HS-5 (cell line): ENCODE measurements at places on chromosomes 3 and 15.

DNA sequence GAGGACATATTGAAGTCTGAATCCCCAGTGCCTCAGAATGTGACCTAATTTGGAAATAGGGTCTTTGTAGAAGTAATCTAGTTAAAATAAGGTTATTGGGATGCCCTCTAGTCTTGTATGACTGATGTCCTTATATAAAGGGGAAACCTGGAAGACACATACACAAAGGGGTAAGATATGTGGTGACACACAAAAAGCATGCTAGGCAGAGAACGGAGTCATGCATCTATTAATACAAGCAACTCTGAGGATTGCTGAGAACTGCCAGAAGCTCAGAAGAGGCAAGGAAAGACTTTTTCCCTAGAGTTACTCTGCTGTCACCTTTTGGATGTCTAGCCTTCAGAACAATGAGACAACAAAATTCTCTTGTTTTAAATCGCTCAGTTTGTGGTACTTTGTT lies 58.1 kb upstream of the TMEM108 start:
- no peak for DNase-seq

DNA sequence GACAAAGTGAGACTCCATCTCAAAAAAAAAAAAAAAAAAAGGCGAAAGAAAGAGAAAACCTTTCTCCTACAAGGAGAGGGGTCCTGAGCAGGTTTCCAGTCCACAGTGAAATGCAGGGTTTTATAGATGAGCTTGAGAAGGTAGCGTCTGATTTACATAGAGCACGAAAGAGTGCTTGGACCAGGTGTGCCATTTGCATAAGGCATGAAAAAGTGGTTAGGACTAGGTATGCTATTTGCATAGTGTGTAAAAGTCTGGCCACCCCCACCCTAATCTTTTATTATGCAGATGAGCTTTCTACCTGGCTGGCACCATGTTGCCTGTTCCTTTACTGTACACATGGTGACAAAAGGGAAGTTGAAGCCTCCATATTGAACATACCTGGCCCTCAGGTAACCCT lies 13.6 kb upstream of the RNU6-1 start:
- DNase-seq: no peak

DNA sequence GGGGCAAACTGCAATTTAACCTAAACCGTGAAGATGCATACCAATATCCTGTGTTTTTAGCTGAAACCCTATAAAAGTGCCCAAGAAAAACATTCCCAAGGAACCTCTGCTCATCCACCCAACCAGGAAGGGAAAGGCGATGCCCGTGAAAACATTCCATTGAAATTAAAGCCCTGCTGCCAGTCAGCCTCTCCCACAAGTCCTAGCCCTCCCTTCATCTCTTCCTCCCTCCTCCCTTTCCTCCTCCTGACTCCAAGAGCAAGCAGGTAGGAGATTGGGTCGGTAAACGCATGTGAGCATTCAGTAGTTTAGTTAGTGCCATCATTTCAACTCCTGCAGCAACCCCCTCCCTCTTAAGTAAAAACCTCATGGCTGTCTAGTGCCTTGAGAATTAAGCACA lies 27.7 kb downstream of the HES1 start:
- DNase-seq: no peak

DNA sequence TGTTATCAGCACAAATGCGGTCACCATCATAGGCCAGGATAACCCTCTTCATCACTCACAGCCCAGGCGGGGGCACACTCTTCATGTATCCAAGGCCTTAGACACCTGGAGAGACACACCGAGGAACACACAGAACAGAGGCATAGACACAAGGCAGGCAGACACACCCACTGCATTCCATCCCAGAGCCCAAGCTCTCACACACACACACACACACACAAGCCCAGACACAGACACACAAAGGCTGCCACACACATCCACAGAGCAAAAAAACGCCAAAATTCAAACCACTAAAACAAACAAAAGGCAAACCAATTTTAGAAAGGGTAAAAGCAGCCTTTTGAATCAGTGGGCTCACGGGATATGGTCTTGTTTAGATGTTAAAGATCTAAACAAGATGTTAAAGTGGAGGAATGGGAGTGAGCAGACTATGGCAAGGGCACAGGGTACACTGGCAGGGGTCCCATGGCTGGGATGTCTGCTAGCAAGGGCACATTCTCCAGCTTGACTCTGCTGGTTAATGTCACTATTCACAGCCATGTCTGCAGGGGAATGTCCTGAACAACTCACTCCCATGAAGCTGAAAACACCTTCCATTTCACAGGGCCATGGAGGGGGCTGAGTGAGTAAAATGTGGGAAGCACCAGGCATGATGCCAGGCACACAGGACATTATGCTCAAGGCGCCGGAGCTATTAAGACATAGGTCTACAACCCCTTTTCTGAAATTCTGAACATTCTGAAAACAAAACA lies 14.9 kb upstream of the CRABP1 start:
- no peak for DNase-seq

- no peak for DNase-seq
Measured at GRCh38 chr3:25751725-25752124, 31.5 kb downstream of the NGLY1 start.

DNA sequence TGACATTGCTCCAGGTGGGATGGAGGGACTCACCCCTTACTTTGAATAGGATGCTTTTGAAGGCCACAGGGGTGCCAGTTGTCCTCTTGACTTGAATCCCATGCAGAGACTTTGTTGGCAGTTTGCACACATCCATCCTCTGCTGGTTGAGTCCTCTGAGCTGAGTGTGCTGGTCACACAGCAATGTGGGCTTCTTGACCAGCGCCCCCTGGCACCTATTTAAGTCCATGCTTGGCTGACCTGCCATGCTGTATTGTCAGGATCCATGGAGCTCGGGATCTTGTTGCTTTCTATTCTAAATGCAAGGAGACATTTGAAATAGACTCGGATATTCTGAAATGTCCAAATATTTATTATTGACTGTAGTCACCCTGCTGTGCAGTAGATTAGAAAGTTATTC lies 19.8 kb downstream of the RAB7A start:
- no peak for DNase-seq

- DNase-seq: no peak
Measured at GRCh38 chr3:49618412-49618811, 55.7 kb upstream of the APEH start.

DNA sequence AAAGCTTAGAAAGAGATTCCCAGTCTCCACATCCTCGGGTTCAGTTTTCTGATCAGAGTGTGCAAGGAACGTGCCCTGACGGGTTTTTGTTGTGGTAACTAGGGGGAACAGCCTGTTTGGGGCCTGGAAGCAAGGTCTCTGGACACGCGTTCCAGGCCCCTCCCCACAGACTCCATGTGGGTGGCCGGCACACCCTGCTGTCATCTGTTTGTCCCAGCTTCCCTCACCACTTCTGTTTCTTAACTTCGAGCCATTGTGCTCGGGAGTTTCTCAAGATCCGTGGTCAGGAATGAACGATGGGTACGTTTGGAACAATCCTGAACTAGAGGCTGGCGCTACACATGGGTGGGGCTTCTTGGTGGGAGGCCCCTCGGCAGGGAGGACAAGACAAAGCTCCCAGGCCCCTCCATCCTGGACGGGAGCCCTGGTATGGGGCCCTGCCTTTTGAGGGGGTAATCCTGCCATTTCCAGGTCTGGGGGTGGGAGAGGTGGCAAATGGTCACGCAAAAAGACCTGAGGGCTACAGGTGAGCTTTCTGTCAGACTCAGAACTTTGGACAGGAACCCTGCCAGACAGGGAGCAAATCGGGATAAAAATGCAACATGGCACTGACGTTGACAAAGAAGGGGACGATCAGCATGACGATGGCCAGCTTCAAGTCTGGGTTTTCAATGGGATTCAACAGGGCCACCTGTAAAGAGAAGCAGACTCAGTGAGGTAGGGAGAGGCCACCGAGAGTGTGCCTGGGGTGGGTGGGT lies 8.5 kb upstream of the MUSTN1 start:
- no peak for DNase-seq

DNA sequence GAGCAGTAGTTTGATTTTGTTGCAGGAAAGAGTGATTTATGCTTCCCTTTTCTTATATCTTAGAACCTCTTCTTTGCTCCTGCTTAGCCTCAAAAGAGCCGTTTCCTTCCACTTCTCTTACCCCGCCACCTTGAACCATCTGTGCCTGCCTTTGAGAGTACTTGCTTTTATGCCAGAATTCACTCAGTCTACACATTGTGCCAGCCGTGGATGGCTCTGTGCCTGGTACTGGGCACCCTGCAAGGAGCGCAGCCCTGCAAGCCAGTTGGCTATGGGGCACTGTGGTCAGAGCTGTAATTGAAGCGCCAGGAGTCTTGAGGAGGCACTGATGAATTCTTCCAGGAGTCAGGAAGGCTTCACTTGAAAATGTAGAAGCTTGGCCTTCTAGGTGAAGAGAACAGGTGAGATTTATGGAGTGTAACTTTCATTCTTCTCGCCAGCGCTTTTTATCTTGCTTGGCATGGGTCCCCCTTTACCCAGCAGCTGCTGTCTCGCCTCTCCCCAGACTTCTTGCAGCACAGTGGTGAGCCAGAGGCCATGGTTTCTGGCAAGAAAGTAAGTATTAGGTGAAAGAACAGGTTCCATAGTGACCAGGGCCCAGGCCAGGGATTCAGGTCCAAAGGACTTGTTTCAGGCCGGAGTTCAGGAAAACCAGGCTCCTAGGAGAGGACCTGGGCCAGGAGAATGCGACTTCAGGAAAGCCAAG lies 4.9 kb downstream of the TMED3 start:
- no peak for DNase-seq

DNA sequence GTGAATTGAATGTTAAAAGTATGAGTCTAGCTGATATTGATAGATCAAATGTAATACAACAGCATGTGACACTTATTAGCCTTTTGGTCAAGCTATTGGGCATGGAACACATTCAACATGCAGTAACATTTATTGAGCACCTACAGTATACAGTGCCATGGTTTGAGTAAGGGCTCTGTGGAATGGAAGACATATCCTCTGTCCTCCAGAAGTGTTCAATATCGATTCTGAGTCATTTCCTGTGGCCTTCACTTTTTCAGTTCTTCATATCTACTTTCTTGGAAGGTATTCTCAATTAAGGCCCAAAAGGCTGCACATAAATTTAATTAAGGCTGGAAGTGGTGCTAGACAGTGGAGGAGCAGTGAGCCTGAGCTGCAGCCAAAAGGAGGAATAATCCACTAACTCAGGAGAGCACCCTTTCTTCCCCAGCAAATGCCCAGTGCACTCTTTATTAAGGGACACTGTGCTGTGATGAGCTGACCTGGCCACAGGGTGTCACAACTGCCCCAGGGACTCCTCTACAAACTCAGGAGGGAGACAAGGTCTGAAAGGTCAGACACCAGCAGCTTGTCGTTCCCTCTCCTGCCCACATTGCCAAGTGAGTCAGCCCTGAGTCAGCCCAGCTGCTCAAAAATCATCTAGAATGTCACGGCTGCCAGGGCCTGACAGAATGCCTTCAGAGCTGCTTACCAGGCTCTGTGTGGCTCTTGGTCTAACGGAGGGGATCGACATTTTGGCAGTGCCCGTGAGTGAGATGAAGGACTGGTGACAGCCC lies 544.8 kb downstream of the AGBL1 start:
- peak; percentile 92 for DNase-seq

DNA sequence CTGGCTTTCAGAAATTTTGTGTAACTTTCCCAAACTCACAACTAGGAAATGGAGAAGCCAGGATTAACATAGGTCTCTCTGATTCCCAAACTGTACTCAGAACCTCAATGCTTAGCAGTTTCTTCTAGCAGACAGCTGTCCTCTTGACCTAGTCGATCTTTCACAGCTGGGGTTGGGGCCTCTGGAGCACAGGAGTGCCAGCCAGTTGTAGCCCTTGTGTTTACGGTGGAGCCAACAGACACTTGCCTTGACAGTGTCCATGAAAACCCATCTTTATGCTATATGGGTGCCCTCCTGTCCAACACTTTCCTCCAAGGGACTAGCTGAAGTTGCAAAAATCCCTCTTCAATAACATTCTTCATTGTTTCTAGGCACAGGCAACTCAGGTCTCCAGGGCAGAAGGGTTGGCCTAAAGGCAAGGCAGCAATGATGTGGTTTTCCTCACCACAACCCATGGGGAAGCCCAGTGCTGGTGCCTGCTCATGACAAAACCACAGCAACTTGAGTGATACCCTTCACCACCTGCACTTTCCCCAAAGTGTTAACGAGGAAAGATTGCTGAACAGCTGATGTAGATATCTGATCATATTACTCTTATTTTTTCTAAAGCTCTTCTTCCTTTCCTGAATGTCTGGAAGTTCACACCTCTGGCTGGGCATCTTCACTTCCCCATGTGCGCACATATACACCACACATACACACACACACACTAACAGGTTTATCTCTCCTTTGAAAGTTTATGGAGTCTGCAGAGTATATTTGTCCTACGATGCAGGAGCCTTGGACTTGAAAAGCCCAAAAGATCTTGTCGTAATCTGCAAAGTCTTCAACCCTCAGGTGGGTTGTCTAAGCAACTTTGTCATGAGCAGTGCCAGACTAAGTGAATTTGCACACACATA lies 11.0 kb upstream of the KNG1 start:
- no peak for DNase-seq

DNA sequence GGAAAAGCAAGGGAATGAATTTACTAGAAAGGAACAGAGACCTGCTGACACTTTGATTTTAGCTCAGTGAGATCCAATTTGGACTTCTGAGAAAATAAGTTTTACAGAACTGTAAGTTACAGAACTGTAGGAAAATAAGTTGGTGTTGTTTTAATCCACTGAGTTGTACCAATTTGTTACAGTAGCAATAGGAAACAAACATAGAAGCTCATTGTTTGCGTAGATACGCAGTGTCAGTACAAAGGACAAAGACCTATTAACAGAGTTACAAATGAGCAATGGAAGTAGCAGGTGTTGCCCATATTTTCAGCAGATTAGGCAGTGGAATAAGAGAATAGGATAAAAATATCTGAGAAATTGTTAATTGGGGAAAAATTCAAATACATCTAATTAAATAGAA lies 385.8 kb upstream of the CNTN6 start:
- no peak for DNase-seq

GRCh38 chr3:190044142-190044541 lies 76.6 kb downstream of the P3H2 start:
- DNase-seq: no peak

GRCh38 chr3:131350506-131350905 lies 31.1 kb upstream of the NUDT16 start:
- DNase-seq: no peak

- DNase-seq: no peak
Measured at GRCh38 chr3:70726096-70726938, 413.9 kb upstream of the MDFIC2 start.

DNA sequence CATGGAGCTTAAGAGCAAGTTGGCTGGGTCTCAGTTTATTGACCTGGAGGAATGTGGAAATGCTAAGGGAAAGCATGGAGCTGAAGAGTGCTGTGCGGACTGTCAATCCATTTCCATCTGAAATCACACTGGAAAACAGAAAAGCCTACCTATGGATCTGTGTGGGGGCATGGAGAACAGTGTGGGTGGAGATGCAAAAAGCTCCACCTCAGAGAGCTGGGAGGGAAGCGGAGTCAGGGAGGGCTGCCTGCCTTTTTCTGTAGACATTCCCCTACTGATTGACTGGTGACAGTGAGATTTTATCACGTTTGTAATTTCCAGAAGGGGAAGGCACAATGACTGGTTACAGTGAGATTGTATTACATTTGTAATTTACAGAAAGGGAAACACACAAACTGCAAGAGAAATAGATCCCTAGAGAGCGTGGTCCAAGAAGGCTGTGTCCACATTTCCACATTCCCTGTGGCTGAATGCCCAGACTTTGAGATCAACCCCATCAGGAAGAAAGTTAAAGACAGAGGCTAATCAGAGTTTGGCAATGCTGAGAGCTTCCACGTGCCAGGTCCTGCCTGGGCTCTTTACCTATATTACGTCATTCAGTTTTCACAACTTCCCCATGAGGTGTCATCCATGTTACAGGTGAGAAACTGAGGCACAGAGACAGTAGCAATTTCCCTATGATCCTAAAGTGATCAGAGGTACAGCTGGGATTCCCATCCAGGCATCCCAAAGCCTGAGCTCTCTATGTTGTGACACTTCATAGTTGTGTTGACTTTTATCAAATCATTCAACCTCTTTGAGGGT lies 67.7 kb upstream of the NSMCE3 start:
- DNase-seq: no peak
